ENCODE measurements at places on chromosomes 7 and 10.

DNA sequence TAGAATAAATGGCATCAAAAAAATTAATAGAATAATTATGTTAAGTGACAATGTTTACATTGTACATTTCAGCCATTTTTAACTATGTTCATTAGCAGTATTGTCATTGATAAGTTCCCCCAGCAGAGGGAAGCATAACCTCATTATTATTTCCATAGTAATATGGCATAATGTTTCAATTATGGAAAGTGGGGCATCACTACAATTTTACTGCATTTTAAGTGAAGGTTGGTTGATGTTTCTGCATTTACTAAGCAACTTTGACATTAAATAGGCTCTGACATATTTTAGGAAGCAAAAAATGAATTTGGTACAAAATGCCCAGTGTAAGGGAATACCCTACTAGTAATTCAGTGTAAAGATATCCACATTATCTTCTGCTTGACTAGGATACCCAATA is 218.3 kb downstream of the SEMA3A start:
- no peak for DNase-seq

GRCh38 chr10:6513476-6513875 is 66.6 kb downstream of the PRKCQ start:
- DNase-seq, result no peak

DNA sequence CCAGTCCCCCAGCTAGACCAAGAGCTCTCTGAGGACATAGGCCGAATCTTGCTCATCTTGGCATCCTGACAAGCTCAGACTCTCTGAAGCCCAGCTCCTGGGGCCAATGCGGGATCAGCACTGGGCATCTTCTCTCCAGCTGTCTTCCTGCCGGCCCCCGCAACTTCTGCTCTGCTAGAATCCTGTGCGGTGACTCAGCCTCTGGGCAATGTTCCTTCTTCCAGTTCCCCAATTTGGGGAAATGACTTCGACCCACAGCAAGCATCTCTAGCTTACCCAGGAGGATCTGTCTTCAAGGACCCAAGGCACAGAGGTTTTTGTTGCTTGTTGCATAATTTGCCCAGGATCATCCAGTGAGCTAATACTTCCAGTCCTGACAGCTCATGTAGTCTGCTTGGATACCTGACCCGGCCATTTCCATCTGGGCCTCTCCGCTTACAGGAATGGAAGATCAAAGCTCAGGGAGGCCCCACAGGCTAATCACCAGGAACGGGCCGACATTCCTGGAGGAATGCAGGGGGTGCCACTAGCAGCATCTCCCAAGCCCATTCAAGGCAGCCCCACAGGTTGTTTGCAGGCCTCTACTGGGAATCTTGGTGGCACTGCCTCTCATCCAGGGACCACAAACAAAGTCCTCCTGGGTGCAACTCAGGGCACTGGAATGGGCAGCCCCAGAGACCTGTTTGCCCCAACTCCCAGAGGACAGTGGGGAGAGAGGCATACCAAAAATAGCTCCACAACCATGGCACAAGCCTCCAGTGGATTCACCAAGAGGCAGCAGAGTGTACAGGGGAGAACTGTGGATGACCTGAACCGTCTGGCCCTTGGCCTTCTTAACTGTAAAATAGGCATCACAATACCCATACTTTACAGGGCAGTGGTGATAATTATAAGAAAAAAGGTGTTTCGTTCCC is 151.9 kb downstream of the NEURL1 start:
- DNase-seq, result peak; percentile 53

GRCh38 chr7:93968911-93969620 is 35.1 kb downstream of the BET1 start:
- DNase-seq, result no peak

DNA sequence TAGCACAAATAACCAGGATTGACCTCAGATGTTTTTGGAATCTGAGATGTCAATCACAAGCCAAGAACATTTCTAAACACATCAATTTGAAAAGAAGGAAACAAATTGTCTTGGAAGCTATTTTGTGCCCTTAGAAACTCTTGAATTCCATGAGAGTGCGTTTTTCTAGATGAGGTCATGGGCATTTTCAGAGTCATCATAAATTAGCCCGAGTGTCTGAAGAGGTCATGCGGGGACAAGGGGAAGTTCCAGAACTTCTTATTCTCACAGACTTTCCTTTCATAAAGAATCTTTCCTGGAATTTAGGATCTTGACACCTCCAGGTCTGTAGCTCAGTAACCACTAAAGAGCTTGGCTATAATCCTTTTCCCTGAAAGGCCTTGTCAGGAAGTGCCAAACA is 28.2 kb downstream of the IL2RA start:
- DNase-seq, result no peak

GRCh38 chr10:24744946-24745345 is 21.3 kb upstream of the ARHGAP21 start:
- DNase-seq, result no peak

GRCh38 chr7:26912933-26913536 is 48.6 kb upstream of the SKAP2 start:
- no peak for DNase-seq
